ENCODE measurements at places on chromosomes 1 and 21. TPM values are rescaled to one million over a fixed set of nuclear protein-coding genes. Genes with fewer than 3 reads are reported as not detected.
A peak's percentile ranks its signal among the peaks of the same experiment; 100 is the strongest.

Gene VN1R5
- total RNA-seq = not detected

DNA sequence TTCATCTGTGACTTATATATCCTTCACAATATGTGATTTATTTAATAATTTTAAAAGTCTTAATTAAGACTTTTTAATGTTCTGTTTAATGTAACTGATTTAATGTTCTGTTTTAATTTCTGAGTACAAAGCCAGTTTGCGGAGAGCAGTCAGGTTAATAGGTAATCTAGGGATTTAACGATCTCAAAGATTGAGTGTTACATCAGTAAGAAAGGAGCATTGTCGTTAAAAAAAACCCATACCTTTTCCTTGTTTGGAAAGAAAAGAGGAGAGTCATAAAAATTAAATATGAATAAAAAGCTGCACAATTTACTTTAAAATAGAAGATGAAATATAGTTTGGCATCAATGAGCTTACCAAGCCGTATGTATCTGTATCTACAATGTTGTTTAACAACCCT, 621.4 kb downstream of the KIF26B start:
- no peak for DNase-seq
- peaks cover 18% of the 10 kb centered on the region for H3K36me3 ChIP-seq
- no peaks in the 10 kb centered on the region for H3K4me1 ChIP-seq
- H3K27me3 ChIP-seq = no peaks in the 10 kb centered on the region
- no peak overlapping the region for H3K4me3 ChIP-seq

GRCh38 chr1:235646463-235646862, 3.1 kb downstream of the GNG4 start:
- H3K36me3 ChIP-seq = peaks cover 10% of the 10 kb centered on the region
- H3K27me3 ChIP-seq = peaks cover 48% of the 10 kb centered on the region
- DNase-seq = no peak
- no peak overlapping the region for H3K27ac ChIP-seq
- no peak overlapping the region for H3K4me3 ChIP-seq

DNA sequence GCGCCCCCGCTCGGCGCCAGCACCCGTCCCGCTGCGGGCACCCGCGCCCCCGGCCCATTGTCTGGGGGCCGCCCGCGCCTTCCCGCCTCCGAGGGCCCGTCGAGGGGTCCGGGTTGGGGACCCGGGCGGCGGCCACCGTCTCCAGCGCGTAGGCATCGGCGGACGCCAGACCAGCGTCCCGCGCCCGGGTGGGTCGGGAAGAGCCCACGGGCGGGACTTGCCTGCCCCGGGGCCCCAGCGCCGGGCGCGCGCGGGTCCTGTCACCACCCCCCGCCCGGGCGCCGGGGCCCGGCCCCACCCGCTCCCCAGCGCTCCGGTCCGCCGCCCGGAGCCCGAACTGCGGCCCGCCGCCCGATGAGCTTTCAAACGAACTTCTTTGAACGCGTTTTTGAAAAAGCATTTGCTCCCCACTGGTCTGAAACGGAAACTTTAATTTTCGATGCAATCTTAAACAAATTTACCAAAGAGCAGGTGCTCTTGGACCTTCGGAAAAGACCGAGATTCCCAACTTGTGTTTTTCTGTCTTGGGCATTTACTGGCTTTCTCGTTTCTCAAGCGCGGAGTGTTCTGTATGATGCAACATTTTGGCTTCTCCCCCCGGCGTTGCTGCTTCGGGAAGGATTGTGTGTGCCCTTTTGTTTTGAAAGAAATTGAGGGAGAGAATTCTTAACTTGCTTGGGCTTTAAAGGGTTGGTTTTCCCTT, 615 bp downstream of the CLIC4 start:
- H3K27ac ChIP-seq = no peak overlapping the region
- H3K4me3 ChIP-seq = peak overlapping the region; percentile 91
- DNase-seq = no peak
- H3K27me3 ChIP-seq = no peaks in the 10 kb centered on the region
- peaks cover 23% of the 10 kb centered on the region for H3K4me1 ChIP-seq
- no peaks in the 10 kb centered on the region for H3K36me3 ChIP-seq

DNA sequence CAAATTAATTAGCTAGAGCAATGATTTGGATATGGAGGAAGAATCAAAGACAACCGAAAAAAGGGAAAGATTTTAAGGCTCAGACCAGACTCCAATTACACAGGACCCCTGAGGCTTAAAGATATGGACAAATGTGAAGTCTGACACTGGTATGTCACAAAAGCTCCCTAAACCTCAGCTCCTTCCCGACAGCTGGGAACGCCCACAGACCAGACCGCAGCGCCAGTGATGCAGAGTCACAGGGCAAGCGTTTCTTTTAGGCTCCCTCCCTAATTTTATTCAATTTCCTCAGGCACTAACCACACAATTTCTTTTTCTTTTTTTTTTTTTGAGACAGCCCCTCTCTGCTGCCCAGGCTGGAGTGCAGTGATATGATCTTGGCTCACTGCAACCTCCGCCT, 40.2 kb downstream of the NID1 start:
- H3K27ac ChIP-seq = no peak overlapping the region
- no peaks in the 10 kb centered on the region for H3K36me3 ChIP-seq
- DNase-seq = no peak
- no peak overlapping the region for H3K4me3 ChIP-seq

- H3K4me1 ChIP-seq = no peaks in the 10 kb centered on the region
- H3K4me3 ChIP-seq = no peak overlapping the region
- no peak for DNase-seq
- H3K27me3 ChIP-seq = peaks cover 6% of the 10 kb centered on the region
- H3K36me3 ChIP-seq = no peaks in the 10 kb centered on the region
Measured at GRCh38 chr1:208387908-208388811, 144.0 kb upstream of the PLXNA2 start.
